ENCODE measurements at places on chromosomes 11 and 22.

DNA sequence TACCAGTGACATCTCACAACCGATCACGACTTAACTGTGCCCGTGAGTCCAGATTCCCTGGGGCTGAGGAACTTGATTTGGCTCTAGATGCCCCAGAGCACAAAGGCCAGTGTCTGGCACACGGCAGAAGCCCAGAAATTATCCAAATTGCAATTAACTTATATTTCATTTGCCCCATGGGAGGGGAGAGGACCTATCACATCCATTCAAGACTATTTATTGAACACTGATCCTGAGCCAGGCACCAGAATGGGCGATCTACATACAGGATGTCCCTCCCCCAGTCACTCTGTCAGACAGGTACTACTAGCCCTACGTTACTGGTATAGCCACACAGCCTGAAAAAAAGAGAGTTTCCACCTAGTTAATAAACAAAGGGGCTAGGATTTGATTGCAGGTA, 5.1 kb downstream of the DNAL4 start:
- DNase-seq = no peak

DNA sequence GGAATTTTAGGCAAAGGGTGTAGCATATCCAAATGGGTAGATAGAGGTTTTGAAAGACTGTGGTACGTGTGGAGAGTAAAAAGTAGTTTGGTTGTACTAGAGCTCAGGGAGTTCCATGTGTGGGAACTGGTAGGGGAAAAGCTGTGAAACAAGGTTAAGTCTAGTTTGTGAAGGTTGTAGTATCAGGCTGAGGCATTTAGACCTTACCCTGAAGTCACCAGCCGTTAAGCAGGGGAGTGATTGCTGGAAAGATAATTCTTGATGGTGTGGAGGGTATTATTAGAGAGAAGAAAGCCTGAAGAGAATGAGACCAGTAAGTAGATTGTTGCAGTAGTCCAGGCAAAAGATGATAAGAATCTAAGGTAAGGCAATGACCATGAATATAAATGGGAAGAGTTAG, 68.0 kb downstream of the RNF169 start:
- DNase-seq = no peak

DNA sequence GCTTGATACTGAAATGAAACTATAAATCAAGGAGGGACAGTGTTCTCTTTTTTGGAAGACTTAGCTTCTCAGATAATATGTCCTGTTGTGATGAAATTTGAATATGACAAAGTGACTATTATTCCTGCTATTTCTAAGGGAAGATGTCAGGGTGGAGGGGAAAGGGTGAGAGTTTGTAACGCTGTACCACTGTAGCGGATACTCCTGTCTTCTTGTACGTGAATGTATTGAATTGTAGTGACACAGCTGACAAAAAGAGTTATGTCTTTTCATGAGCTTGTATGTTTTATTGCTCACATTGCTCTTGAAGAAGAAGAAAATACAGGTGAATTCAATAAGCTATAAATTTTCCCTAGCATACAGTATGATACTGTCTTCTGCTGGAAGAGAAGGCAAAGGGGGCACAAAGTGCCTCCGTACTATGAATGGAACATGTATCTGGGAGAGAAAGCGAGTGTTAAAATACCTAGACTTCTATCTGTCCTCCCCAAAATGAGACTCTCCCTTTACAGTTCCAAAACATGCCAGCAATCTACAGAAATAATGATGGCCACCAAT, 538.5 kb upstream of the LRRC4C start:
- no peak for DNase-seq

DNA sequence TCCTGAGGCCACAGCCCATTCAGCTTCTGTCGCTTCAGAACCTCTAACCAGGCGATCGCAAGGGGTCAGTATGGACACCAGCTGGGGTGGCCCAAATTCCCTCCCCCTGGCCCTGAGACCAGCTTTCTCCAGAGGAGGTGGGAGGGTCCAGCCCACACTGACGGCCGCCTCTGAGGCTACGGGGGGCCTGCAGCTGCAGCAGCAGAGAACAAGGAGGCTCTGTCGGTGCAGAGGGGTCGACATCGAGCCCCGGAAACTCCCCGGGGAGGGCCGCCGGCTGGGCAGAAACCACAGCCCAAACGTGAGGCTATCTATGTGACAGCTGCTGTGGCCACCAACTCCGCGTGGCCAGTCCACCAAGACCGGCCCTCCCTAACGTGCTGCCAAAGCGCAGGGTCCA, 40.8 kb downstream of the ELFN2 start:
- DNase-seq = no peak

All from mucosa of descending colon (tissue), 3 donors.